ENCODE measurements at places on chromosomes 13 and 19.

GRCh38 chr13:98875146-98875729 is 102.6 kb downstream of the DOCK9 start:
- DNase-seq = no peak

DNA sequence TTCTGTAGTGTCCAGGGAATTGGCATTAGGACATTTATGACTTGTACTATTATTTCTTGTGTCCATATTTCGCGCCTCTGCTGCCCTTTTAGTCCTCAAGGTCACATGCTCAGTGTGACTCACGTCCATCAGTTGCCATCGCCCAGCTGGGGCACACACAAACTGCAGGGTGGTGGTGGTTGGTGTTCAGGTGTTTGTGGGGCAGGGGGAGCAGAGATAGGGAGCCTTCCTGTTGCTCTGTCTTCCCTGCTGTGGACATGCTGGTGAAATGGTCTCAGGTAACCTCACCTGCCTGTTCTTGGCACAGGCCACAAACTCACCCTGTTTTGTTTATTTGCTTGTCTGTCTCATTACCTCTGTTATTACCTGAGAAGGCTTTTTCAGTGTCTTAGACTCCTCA is 22.4 kb downstream of the PRR12 start:
- DNase-seq = no peak

- peak; percentile 43 for DNase-seq
These were observed 1.5 kb downstream of the PLEKHF1 start for GRCh38 chr19:29666578-29667386.

DNA sequence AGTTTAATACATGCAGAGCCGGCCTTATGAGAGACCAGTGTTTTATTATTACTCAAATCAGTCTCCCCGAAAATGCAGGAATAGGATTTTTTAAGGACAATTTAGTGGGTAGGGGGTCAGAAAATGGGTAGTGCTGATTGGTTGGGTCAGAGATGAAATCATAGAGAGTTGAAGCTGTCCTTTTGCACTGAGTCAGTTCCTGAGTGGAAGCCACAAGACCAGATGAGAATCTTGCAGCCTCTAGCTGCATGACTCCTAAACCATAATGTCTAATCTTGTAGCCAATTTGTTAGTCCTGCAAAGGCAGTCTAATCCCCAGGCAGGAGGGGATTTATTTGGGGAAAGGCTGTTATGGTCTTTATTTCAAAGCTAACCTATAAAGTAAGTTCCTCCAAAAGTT is 1163.9 kb downstream of the DIAPH3 start:
- DNase-seq = no peak

- DNase-seq = no peak
These were observed 16.8 kb upstream of the SEMA6B start for GRCh38 chr19:4576016-4576933.

DNA sequence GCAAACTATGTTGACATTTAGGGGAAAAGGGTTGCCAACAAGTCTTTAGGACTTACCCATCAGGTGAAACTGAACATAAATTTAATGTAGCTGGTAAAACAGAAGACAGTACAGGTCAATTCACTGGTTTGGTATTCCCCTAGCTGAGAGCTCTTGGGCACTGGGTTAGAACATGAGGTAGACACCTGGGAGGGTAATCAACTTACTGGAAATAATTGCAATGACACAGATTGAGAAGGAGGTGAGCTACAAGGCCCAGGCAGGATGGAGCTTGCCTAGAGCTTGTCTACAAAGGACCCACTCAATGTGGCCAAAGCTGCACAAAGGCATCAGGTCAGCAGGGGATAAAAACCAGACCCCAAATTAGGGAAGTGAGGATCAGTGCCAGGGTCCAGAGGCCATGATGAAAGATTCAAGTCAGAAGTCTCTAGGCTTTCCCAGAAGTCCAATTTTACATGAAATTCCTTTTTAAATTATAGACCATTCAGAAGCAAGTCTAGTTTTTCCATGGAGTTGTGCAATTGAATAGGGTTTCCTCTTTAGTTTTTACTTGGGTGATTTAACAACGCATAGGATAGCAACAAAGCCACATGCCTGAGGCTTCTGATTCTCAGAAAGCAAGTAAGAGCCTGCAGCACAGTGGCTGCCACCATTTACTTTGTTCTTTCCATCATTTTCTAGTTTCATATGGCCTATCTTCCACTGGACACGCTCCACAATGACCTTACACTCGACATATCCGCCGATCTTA is 194.0 kb downstream of the NDFIP2 start:
- DNase-seq = no peak

DNA sequence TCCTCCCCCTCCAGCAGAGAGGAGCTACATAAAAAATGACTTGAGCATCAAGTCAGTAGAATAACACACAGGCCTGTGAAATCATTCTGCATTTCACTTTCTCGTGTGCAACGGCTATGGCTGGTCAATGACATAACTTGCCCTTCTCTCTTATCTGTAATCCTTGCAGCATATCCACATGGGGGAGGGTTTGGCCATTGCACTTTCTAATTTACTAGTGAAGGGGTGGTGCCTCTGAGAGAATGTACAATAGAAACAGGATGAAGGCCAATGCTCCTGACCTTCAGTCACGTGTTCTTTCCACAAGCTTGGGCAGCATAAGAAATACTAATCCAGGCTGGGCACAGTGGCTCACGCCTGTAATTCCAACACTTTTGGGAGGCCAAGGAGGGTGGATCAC is 641.0 kb upstream of the ARGLU1 start:
- DNase-seq = no peak

- DNase-seq = peak; percentile 45
These were observed 41.2 kb upstream of the TNFSF11 start for GRCh38 chr13:42532561-42533335.

DNA sequence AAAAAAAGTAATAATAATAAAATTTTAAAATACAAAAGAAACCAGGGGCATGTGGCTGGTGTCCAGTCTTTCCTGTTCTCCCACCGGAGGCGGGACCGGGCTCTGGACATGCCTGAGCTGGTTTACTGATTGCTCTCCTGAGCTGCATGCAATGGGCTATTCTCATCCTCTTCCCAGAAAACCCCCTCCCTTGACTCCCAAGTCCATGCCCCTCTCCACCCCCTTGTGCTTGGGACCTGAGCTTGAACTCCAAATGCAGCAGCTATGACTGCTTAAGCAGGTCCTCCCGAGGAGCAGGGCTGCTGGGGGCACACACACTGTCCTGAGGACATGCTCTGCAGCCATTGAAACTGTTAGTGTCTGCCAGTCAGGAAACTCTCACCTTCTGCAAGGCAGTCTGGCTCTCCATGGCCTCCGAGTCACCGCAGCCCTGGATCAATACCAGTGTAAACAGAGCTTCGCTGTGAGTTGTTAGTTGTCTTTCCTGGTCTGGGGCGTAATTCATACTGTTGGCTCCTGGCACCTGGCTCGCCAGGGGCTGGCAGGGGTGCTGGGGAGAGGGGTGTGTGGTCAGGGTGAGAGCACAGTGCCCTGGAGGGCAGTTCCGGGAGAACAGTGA is 41.6 kb upstream of the CHST8 start:
- DNase-seq = no peak

DNA sequence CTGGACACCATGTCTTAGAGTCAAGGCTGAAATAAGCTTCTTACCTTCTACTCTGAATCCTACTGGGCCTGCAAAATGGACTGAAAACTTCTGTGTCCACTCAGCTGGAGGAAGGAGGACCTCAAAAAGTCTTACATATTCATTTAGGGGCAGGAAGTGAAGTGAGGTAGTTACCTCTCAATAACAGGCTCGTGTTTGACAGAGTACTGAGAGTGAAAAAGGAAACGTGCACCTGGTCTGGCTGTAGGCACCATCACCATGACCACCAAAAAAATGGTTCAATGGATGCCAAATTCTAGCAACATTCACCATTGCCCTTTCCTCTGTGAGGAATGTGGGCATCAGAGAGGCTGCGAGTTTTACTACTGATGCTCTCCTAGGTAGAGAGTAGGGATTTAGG is 176.2 kb downstream of the RFC3 start:
- no peak for DNase-seq

- no peak for DNase-seq
These were observed 805 bp downstream of the ZNF784 start for GRCh38 chr19:55623561-55623960.

GRCh38 chr13:87089391-87089790 is 581.8 kb upstream of the SLITRK5 start:
- DNase-seq = no peak

DNA sequence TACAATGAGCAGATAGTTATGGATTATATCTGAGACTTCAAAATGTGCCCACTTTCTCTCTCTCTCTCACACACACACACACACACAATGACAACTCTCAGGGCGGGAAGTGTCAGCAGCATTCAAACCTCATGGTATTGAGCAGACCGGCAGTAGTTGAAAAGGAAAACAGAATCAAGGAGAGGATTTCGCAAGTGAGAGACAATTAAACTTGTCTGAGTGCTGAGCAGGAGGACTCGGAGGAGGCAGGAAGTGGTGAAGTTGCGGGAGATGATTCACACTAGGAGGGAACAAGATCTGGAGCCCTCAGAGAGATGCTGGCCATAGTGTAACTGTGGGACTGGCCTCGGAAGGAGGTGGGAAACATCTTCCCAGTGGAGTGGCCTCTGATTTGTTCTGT is 353.1 kb downstream of the EFNB2 start:
- no peak for DNase-seq

DNA sequence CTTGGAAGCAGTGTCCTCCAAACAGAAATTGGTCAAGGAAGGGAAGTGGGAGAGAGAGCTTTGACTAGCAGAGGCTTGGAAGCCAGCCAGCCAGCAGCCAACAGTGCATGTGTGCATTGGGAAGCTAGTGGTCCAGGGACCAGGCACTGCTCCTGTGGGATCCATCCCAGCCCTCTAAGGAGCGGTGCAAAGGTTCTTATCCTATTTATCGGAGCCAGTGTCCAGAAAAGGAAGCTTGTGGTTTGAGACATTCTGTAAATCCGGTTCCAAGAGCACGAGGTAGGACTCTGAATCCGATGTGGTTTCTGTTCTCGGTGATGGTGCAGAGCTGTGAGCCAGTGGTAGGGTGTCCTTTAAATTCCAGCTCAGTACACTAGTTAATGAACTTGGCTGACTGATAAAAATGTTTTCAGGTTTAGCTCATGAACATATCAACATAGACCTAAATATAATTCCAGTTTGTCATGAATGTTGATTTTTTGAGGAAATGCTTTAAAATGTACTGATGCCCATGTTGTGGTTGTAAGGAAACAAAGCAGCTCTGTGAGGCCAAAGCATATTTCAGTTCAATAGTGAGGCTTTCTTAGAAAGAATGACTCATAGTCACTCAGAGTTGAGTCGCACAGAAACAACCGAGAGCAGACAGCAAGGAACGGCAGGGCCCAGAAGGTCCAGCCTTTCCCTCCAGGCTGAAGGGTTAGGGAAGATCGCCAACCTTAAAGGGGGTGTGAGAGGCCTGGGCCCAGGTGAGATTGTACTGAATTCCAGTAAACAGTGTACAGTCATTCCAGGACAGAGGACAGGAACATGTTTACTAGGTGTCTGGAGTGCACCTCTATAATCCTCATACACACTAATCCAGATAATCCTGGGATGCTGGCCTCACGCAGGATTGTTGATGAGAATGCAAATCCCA is 21.5 kb upstream of the GARRE1 start:
- DNase-seq = peak; percentile 93

DNA sequence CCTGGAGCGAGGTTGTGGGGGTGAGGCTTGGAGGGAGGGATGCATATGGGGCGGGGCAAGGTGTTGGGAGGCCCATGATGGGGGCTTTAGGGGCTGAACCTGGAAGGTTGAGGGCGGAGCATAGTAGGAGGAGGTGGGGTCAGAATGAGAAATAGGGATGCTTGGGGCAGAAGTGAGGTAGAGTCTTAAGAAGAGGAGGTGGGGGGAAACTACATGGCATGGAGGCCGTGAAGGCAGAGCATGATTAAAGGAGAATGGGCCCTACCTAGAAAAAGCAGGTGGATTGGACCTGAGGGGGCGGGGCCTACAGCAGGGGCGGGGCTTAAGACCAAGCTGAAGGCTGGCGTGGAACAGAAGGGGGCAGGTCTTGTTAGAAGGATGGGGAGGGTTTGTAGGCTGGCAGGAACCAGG is 799 bp downstream of the NR1H2 start:
- no peak for DNase-seq

DNA sequence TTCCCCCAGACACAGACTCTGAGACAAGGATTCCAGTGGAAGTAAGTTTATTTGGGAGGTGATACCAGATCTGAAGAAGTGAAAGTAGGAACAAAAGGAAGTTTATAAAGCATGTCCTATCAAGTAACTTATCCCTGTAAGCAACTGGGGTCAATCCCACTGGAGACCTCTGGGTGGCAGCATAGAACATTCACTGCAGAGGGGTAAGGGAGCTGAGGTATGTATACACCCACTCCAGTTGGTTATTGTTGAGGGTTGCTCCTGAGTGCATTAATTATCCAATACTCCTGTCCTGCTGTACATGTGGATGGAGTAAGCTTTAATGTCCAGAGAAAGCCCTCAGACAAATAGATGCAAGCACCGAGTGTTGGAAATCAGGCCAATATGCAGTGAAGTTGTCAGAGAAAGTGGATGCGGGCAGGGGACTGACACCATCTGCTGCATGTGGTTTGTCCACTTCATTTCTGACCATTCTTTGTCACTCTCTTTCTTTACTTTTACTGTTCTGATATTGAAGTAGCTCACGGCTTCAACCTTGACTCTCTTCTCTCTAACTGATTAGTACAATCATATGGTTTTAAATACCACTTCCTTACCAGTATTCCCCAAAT is 46.7 kb downstream of the NOTCH3 start:
- no peak for DNase-seq

DNA sequence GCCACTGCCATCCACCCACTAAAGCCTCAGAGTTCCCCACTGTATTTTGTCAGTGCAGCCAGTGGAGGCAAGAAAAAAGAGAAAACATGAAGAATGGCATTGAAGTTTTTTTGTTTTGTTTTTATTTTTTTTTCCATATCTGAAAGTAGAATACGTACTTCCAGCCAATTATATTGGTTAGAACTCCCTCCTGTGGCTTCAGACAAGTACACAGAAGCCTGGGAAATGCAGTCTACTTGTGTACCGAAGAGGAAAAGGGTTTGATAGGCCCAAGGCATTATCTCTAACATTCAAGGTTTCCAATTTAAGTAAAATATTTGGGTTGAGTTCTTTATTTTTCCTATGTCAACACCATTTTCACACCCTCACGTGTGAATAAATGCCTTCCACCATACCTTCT is 696.2 kb upstream of the GPC6 start:
- DNase-seq = no peak

All from pons (tissue), 1 donor.